Left colon (tissue), 2 donors: ENCODE measurements at places on chromosomes 1 and 21. TPM values are rescaled to one million over a fixed set of nuclear protein-coding genes. Genes with fewer than 3 reads are reported as not detected.

DNA sequence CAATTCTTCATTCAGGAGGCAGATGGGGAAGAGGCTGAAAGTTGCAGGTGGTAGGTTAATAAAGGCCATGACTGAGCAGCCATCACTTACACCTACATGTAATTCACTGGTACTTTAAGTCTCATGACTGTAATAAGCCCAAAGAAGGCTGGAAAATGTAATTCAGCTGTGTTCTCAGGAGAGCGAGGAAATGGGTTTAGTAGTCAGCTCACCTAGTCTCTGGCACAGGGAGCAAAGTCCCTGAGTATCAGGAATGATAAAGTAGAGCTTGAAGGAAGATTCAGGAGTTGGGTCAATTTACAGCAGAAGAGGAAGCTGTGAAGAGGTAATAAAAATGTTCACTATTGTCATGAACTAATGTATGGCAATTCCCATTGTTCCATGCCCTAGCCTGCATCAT is 393.4 kb upstream of the KAZN start:
- DNase-seq = no peak

- DNase-seq = no peak
These were observed 23.1 kb upstream of the CLCA4 start for GRCh38 chr1:86523670-86524354.

DNA sequence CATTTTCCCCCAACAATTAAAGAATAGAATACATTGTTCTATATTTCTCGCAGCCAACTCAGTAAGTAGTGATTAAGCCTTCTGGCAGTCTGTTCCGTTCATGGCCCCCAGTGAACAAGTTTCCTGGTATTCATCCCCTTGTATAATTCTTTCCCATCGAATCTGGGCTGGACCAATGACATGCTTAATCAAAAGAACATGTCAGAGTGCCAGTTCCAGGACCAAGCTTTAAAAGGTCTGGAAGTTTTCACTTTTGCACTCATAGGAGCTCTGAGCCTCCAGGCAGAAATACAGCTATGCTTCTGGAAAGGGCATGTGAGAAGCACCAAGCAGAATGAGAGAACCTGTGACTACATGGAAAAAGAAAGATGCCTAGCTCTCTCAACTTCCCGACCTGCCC is 22.5 kb upstream of the DPYD start:
- no peak for DNase-seq

GRCh38 chr21:46227811-46228344 is 696 bp downstream of the LSS start:
- DNase-seq = peak; percentile 30

GRCh38 chr1:17844185-17844826 is 89.2 kb downstream of the ACTL8 start:
- DNase-seq = no peak

DNA sequence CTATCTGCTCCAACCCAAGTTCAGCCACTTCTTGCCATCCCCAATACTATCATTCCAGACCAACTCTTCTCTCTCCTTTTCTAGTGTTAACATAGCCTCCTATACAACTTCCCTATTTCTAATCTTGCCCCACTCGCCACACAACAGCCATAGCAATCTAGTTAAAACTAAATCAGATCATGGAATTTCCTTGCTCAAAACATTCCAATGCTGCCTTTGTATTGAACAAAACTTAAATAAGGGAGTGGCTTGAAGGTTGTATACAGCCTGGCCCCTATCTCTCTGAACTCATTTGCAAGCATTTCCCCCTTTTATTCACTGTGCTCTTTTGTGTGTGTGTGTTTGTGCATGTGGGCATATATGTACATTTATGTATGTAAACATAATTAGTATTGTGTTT is 118.1 kb upstream of the SGIP1 start:
- no peak for DNase-seq

- peak; percentile 65 for DNase-seq
These were observed 55.8 kb downstream of the YARS1 start for GRCh38 chr1:32761253-32761877.

DNA sequence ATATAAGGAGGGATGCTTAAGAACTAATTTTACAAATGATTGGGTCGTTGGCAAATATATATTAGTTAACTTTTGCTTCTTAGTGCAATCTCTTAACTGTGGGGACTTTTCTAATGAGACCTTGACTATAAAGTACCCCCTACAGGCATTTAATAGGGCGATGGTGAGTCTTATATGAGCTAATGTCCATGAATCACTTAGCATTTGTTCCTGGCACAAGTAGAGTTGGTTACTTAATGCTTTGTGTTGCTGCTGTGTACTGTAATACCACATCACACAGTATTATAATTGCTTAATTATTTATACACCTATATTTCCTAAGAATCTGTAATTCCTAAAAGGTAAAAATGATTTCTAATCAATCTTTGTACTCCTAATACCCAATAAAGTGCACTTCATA is 25.3 kb upstream of the TMCO1 start:
- no peak for DNase-seq

- DNase-seq = no peak
These were observed 174.9 kb downstream of the DPYD start for GRCh38 chr1:97745912-97746311.

DNA sequence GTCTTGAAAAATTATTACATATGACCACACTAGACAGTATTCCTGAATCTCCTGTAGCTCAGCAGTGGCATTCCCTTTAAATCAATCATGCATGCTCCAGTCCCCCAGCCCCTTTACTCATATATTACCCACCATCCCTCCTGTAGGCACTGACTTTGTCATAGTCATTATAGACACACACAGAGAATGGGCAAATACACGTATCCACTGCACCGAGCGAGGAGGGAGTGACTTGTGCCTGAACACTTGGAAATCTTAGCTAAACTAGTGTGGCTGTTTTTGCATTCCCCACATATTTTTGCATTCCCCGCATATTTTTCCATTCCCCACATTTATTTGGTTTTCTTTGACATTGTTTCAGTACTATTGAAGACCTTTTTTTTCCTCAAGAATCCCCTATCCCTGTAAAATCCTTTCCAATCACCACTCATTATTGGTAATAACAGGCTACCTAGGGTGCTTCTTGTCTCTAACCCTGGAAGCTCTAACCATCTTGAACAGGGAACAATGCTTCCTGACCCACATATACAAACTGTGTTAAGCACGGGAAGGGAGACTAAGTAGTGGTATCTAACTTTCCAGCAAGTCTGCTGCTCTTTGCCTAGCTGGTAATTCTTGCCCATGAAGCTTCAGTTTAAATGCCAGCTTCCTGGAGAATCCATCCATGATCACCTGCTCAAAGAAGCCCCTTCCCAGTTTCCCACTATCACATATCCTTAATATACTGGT is 534.4 kb upstream of the CAMK1G start:
- no peak for DNase-seq

- DNase-seq = no peak
These were observed 36.8 kb downstream of the LAMC2 start for GRCh38 chr1:183222909-183223308.

GRCh38 chr1:3672231-3672970 is 20.1 kb downstream of the TP73 start:
- DNase-seq = no peak

DNA sequence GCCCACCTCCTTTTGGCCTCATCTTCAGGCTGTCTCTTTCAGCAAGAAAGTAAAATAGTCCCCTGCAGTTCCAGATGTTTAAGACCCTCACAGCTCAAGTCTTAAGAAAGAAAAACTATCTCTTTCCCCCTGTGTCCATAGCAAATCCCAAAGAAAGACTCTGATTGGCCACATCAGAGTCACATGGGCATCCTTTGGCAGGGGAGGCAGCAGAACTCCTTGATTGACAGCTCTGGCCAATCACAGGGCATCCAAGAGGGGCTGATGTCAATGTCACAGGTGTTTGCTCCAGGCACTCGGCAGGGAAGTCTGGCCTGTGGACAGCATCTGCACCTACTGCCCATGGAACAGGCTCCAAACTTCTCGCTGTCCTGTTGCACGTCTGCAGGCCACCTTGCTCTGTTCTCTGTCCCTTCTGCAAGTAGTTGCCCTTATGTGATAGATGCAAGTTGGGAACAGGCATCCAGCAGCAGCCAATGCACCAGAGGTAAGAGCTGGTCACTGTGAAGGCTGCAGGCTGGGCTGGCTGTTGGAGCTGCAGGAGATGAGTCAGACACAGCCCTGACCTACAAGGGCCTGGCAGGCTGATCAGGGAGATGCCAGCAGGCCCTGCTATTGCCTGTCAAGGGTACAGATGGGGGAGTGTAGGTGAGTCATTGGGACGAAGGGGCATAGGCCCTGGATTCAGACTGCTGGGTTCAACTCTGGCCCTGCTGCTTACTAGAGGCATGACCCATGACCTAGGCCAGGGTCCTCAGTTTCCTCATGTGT is 96.8 kb upstream of the TMEM51 start:
- no peak for DNase-seq

DNA sequence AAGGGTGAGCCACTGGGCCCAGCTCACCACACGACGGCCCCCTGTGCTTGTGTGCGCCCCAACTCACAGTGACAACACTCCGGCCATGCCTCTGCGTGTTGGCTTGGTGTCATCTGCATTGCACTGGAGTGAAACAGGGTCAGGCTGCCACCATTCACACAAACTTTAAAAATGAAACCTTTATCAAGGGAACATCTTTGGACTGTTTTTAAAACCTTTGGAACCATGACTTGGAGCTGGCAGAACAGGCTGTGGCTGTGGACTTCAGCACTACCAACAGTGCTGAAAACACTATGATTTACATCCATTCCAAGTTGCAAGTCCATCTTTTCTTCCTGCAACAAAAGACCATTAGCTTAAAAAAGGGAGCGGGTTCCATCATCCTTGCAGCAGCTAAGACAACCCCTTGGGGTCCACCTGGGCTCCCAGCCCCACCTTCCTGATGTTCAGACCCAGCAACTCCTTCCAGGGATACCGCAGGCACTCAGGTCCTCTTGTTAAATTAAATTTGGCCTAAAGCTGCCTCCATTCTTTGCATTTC is 25.6 kb downstream of the POFUT2 start:
- no peak for DNase-seq

- no peak for DNase-seq
These were observed 6.8 kb downstream of the HES2 start for GRCh38 chr1:6412896-6413295.

- DNase-seq = no peak
These were observed 34.6 kb upstream of the C1orf87 start for GRCh38 chr1:60108196-60108595.

MROH9 gene
- total RNA-seq = not detected

BRINP3 gene
- total RNA-seq = 23.9 TPM

TNFRSF14 gene
- total RNA-seq = 178 TPM

STK40 gene
- 67.0 TPM for total RNA-seq

LCK gene
- total RNA-seq = 4.2 TPM

C1orf56 gene
- total RNA-seq = 3.0 TPM

RPE65 gene
- total RNA-seq = not detected

SHE gene
- total RNA-seq = 3.4 TPM

OR6K2 gene
- total RNA-seq = not detected

TTC39A gene
- total RNA-seq = 80.4 TPM

FCRL6 gene
- not detected for total RNA-seq
